SHP77 treated with DMSO at 0.1 percent for 48 hours (cell line): ENCODE measurements at places on chromosomes 3 and 15.

DNA sequence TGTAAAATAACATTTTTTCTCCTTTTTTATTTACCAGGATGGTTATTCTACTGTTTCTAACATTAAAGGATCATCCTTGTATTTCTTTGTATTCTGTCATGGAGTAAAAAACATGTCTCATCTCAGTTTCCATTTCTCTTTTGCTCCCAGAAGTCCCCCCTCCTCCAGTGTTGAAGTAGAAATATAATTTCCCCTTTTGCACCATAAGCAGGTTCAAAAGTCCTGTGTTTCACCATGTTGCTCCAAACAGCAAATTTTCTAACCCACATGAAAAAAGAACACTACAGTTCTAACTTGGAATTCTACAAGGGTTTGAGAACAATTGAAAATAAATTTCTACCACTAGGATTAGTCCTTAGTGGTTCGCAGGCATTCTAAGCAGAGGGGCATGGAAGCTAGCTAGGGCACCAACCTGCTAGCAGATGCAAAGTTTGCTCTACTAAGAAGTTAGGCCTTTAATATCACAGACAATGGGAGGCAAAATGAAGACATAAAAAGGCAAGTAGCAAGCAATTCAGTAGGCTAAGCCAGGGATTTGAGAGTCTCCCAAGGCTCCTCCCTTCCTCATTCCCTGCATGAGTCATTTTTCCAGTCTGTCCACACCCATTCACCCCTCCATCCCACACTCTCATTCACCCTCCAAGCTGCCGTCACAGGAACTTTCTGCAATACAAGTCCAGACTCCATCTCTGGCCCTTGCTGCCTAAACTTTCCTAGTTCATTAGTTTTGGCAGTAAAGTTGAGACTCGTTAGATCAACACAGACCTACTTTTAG lies 2.3 kb upstream of the MBNL1 start:
- DNase-seq = no peak

DNA sequence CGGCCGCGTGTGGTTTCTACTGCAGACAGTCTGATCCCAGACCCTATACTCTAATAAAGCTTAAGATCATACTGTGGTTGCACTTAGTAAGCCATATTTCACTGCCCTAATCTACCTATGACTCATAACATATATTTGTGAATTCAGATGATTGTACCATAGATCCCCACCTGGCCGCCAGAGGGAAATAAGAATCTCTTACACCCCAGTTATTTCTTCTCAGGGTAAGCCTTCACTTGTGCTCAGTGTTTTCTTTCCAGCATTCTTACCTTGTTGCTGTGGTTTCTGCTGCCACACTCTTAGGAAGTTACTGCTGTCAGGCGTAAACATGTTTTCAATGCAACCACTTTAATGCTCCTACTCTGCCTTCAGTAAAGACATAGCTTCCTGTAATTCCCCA lies 105.9 kb downstream of the B3GALNT1 start:
- DNase-seq = no peak

DNA sequence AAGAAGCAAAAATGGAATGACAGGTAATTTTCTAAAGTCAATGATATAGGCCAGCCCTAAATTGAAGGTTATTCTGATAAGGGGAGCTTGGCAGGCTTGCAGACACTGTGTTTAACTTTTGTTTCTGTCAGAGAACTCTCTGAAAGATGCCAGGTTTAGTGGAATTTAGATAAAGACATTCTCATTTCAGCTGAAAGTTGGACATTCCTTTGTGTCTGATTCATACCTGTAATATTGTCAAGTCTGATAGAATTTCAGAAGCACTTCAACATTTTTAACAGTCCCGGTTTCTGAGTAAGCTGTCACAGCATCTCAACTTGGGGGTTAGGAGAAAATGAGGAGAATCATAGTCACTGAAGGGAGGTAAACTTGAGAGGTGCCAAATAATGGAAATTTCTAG lies 84.0 kb downstream of the DIPK2A start:
- no peak for DNase-seq

- DNase-seq = no peak
Measured at GRCh38 chr3:173411375-173411973, 13.9 kb downstream of the NLGN1 start.

DNA sequence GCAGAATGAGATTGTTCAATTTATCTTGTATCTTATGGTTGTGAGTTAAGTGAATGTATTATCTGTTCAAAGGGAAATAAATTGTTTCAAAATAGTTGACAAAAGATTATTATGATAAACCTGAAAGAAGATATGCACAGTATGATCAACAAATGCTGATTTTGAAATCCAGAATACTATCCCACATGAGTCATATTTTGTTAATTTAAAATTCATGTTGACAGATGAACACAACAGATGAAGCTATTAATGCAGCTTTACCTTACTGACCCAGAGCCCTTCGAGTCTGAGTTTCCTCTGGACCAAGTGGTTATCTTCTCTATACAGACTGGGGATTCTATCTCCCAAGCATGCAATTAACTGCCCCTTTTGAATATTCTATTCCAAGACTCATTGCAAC lies 482.8 kb downstream of the FGF12 start:
- no peak for DNase-seq

DNA sequence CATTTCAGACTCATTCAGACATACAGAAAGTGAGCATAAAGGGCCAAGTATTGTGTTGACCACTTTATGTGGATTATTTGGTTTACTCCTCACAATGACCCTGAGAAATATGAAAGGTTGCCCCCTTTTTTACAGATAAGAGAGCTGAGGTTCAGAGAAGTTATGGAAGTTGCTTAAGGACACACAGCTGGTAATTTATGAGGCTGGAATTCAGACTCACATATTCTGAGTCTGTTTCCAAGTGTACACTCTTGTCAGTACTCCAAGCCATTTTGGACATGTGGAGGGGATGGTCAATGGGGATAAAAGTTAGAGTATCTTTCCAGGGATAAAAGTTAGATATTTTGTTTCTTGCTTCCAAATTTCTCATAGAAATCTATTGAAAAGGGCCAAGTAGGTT lies 15.9 kb downstream of the ITPR1 start:
- DNase-seq = no peak

GRCh38 chr3:78978037-78978436 lies 789.8 kb downstream of the ROBO1 start:
- DNase-seq = no peak

DNA sequence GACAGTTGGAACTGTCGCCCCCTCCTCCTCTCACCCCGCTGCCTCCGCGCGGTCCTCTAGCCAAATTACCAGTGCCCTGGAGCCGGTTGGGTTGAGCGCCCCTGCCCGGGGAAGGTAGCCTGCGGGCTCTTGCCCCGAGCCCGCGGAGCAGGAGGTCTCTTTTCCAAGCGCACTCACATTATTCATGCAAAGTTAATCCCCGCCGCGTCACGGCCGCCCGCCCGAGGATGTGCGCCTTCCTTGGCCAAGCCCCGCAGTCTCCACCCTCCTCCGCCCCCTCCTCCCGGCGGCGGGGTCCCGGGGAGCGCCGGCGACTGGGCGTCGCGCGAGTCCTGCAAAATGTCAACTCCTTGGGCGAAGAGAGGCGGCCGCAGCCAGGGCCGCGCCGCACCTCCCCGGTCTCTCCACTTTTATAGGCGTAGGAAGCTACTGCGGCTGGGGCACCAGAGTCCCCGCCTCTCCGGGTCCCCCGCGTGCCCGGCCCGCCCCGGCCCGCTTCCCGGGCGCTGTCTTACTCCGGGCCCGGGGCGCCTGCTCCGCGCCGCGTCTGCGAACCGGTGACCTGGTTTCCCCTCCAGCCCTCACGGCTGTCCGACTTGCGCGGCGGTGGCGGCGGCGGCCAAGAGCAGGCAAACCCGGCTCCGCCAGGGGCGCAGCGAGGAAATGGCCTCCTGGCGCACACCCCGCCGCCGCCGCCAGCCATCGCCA lies at the start of gene THRB:
TSS of gene THRB (minus strand) at position 233 of the 708 bp plus-strand sequence.
- DNase-seq = no peak

- no peak for DNase-seq
Measured at GRCh38 chr15:29934251-29934650, 112.0 kb upstream of the TJP1 start.

GRCh38 chr3:139930211-139930610 lies 4.8 kb upstream of the CLSTN2 start:
- no peak for DNase-seq

DNA sequence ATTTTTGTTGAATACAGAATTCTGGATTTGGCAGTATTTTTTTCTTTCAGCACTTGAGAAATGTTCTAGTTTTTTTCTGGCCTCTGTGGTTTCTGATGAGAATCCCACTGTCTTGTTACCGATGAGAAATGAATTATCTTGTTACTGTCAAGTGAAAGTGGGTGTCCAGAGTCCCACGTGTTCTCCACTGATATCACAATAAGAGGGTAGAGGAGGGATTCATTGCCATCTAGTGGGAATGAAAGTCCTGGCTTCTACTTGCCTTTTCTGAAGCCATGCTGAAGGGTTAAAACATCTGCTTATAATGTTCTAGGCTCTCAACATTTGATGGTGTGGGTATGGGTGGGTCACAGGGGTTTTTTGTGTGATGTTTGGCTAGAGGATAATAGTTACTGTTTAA lies 66.1 kb downstream of the SEC22A start:
- no peak for DNase-seq

DNA sequence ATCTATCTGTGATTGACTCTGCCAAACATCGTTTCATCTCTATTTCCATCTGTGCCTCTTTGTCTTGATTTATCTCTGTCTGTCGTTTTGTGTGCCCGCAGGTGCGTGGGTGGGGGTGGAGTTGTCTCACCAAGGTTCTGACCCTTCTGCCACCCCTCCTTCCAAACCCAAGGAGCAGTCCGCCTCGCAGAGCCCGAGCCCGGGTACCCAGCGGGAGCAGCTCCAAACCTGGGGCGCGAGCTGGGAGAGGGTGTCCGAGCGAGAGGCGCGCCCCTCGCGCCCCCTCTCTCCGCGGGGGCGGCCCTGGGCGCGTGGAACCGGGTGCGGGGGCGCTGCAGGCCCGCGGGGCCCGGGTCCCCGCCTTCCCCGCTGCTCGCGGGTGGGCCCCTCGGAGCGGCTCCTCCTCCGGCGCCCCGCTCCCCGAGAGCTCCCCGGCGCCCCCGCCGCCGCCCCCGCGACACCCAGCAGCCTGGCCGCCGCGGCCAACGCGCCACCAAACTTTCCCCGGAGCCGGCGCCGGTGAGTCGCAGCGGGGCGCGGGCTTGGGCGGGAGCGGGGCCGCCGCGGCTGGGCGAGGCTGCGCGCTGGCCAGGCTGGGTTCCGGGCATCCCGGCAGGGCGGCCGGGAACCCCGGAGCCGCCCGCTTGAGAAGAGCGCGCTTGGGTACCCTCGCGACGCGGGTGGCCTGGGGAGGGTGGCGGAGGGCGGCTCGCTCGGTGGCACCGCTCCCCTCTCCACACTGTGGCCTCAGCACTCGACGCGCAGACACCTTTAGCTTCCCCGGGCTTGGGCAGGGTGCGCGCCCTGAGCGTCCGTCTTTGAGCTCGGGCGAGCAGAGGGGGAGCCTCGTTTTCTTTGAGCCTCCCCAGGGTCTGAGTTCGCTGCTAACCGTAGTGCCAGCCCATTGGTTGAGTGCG lies at the start of gene HRH1:
TSS of gene HRH1 (plus strand) at position 458 of the 917 bp plus-strand sequence. CDS start 104,545 bp downstream, outside the sequence.
- no peak for DNase-seq

GRCh38 chr3:24493746-24494617 lies 668 bp downstream of the THRB start:
- no peak for DNase-seq

DNA sequence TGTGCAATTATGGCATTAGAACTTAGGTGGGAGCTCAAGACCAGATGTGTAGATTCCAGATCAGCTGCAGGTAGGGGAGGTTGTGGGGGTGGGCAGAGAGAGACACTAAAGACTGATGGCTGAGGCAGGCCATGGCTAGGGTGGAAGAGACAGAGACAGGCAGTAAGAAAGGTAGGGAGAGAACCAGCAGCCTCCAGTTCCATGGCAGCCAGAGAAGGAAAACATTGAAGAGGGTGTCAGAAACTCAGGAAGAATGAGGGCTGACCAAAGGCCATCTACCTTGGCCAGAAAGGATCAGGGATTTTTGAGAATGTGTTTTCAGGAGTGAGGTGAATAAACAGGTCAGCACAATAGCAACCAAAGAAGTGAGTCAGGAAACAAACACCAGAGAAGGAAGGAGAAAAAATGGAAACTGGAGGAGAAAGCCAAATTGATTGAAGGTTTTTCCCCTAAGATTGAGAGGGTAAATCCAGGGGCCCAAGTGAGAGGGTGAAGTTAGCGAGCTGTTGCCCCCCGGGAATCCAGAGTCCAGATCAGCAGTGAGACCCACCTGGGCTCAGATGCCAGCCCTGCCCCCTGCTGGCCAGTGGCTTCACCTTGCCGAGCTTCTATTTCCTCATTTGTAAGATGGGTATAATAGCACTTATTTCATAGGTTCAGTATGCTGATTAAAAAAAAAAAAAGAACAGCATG lies 41.0 kb downstream of the ABHD2 start:
- DNase-seq = no peak

- peak; percentile 15 for DNase-seq
Measured at GRCh38 chr3:175065497-175065896, 206.4 kb downstream of the NAALADL2 start.

DNA sequence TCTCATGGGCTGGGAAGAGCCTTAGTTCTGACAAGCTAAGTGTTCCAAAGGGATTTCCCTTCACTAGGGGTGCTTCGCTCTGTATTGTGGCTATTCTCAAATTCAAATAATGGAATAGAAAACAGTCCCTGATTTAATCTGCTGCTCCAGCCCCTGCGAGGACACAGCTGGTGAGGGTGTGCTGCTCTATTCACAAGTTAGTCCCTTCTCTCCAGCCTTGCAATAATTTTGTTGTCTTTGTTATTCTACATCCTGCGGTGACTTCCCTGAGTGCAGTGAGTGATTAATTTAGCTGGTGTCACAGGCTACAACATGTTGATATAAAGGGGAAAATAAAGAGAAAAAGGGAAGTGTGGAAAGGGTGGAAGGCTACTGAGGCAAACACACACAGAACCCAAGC lies 180.5 kb upstream of the VEPH1 start:
- no peak for DNase-seq

DNA sequence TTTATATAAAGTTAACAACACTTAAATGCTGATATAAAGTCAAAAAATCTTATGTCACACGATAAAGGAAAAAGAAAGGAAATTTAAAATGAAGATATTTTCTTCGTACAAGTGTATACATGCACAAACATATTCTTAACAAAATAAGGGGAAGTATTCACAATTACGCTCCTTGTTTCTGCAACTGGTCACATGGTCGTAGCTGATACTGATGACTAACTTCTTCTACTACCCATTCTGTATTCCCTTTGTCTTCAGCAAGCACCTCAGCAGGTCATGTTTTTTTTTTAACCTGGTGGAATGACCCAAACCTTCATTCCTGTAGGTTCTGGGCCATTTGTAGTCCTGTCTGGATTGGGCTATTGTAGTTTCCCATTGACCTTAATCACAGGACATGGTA lies 30.0 kb upstream of the CMTM8 start:
- no peak for DNase-seq

GRCh38 chr3:42085641-42086376 lies 5.3 kb upstream of the TRAK1 start:
- no peak for DNase-seq

DNA sequence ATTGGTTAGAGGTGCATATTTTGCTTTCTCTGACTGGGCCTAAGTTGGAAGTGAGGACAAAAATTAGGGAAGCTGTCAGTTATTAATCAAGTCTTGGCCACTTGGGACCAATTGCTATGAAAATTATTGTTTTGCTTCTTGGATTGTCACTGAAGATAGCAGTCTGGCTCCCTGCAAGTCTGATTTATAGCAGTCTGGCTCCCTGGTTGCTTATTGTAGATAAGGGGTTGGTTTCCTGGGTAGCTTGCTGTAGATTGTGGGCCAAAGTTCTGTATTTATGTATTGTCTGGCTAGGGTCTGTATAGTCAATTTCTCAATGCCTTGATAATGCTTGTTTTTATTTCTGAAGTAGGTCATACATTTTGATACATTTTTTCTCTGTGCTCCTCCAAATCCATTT lies 13.3 kb upstream of the DRD3 start:
- DNase-seq = no peak

- DNase-seq = no peak
Measured at GRCh38 chr3:131447349-131447748, 55.4 kb downstream of the MRPL3 start.
